ENCODE measurements at places on chromosomes 7 and 10.

DNA sequence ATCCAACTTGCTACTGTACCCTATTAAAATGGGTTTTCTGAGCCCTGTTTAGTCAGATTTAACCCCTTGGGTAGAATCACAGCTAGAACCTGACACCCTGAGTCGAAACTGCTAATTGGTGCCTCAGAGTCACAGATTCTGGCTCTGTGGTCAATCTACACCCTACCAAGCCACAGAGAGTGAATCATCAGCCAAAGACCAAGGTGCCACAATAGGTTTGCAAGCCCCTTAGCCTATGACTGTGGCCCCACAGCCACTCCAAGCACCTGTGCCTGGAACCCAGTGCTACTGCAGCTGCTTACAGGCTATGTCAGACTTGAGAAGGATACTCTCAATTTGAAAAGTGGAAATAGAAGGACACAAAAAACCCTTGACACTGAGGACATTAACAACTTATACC, 202.8 kb upstream of the KCND2 start:
- DNase-seq: no peak

DNA sequence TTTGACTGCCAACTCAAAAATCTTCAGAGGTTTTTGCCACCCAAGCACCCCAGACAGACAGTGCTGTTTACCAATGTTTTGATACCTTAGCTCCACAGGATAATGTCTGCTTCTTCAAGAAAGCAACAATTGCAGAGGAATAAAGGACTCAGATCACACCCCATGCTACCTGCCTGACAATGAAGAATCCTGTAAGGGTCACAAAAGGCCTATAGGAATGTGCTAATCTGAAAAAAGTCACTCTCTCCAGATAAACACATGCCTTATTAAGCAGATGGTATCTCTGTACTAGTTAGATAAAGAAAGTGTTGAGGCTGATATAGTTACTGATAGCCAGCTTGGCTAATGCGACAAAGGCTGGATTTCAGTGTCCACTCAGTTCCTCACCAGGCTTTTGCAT, 1076.7 kb upstream of the SORCS1 start:
- DNase-seq: no peak

GRCh38 chr7:110877016-110877415, 213.9 kb upstream of the LRRN3 start:
- DNase-seq: no peak

- no peak for DNase-seq
Observed at GRCh38 chr7:114711241-114711640, 210.7 kb upstream of the MDFIC start.

DNA sequence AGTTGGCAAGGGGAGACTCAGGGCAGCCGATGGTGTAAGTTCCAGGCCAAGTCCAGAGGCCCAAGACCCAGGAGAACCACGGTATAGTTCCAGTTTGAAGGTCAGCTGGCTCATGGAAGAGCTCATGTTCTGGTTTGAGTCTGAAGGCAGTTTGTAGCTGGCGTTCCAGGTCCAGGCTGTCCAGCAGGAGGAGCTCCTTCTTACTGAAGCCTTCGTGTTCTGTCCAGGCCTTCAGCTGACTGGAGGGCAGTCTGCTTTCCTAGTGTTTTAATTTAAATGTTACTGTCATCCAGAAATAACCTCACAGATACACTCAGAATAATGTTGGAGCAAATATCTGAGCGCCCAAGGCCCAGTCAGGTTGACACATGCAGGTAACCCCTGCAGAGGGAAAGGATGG, 4.2 kb downstream of the SUN1 start:
- DNase-seq: no peak

- DNase-seq: no peak
Observed at GRCh38 chr10:11444531-11445228, 166.8 kb downstream of the USP6NL start.

- no peak for DNase-seq
Observed at GRCh38 chr7:128385988-128386925, 23.5 kb downstream of the IMPDH1 start.

GRCh38 chr7:114956702-114957101, 34.8 kb downstream of the MDFIC start:
- DNase-seq: no peak

DNA sequence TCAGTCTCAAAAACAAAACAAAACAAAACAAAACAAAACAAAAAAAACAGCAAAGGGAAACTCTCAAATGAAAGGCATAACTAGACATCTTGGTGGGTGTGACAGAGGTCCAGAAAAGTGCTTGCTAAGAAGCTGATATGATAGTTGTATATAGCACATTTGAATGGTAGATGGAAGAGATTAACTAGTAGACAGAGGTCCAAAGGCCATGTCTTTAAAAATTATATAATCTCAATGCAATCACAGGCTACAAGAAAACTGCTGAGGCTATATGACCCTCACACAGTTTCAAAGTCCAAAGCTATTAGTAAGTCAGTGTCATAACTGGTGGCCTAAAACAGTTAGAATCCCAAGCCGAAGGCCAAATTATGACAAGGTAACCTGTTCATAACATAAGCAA, 15.6 kb upstream of the CUBN start:
- DNase-seq: no peak

DNA sequence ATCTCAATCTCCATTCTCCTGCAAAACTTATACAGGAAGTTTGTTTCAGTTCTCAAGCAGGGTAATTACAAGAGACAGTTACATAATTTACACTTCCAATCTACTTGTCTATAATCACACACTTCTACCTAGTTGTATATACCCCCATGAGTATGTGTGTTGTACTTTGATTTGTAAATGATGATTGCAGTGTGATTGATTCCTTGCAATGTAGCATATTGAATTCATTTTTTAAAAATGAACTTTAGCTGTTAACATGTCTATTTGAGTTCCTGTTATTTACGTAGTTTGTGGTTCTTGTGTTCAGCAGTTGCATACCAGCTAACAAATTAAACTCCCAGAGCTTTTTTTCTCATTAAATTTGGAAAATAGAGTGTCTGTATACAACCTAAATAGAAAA, 102.5 kb upstream of the SAMD8 start:
- no peak for DNase-seq

GRCh38 chr10:128932071-128932820, 534.8 kb upstream of the MGMT start:
- no peak for DNase-seq

DNA sequence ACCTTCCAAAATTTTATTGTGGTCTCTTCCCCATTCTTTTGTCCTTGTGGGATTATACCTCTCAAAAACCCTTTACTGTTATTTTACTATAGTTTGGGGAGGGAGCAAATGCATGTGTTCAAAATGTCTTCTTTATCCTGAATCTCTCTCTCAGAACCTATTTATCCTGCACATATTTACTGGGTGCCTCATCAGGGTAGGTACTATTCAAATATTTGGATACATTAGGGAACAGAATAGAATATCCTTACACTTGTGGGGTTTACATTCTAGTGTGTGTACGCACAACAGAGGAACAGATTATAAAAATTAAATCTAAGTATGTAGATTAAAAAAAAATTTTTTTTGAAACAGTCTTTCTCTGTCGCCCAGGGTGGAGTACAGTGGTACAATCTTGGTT, 48.6 kb downstream of the SCD start:
- no peak for DNase-seq

GRCh38 chr7:45869426-45869825, 3.5 kb downstream of the CCDC201 start:
- no peak for DNase-seq

- no peak for DNase-seq
Observed at GRCh38 chr7:20030915-20031362, 186.2 kb downstream of the MACC1 start.

DNA sequence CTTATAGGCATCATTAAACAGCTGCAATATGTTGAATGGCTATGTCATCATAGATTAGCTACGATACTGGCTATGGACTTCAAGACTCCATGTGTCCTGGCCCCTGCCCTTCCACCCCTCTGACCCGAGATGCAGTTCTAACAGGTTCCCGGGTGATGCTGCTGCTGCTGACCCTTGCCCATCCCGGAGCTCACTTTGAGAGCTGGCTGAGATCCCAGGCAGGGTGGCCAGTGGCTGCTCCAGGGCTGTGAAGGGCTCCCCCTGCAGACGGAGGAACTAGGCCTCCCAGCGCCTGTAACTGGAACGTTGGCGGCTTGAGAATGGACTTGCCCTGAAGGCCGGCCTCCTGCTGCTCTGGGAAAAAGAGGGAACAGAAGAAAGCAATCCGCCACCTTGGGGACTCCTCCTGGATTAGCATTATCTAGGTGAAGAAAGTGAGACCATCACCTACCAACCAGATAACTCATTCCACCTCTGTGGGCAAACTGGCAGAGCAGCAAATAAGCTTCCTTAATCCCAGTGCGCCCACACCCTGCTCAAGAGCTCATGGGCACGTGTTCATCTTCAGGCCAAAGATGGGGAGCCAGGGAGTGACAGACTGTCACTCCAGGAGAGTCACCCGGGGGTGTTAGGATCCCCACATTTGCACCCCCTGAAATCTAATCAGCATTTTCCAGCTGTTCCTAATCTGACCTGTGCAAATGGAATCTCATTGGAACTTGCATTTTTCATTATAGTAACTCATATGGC, 56.8 kb downstream of the PARP12 start:
- no peak for DNase-seq

DNA sequence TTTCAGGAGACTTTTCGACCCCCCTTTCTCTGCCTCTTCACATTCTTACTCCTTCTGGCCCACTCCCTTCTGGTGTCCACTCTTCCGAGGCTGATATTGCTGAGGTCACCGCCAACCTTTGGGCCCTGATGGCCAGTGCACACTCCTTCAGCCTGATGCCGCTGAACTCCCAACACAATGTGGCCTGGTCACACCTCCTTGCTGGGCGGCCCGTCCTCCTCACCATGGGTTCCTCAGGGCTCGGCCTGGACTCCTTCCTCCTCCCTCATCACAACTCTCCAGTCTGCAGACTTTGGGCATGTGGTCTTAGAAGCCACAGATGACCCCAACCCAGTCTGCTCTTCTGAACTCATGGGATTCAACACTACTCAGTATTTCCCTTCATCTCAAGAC, 583.0 kb upstream of the MGMT start:
- no peak for DNase-seq

DNA sequence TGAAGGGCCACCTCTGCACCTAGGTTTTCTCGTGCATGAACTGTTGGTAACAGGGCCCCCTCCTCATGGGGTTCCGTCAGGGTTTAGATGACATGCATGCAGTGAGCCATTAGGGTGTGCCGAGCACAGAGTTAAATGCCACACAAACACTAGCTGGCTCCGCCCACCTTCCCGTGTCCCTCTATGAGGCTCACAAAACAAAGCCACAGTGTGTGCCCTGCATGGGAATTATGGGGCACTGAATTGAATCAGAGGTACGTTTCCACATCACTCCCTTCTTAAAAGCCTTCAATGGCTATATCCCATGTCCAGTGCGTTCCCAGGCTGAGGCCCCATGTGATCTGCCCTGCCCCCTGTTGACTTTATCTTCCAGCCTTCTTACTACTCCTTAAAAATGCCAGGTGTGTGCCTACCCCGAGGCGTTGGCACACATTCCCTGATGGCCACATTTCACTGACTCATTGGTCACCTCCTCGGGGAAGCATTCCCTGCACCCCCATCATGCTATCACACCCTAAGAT, 35.7 kb downstream of the GSDME start:
- DNase-seq: no peak

DNA sequence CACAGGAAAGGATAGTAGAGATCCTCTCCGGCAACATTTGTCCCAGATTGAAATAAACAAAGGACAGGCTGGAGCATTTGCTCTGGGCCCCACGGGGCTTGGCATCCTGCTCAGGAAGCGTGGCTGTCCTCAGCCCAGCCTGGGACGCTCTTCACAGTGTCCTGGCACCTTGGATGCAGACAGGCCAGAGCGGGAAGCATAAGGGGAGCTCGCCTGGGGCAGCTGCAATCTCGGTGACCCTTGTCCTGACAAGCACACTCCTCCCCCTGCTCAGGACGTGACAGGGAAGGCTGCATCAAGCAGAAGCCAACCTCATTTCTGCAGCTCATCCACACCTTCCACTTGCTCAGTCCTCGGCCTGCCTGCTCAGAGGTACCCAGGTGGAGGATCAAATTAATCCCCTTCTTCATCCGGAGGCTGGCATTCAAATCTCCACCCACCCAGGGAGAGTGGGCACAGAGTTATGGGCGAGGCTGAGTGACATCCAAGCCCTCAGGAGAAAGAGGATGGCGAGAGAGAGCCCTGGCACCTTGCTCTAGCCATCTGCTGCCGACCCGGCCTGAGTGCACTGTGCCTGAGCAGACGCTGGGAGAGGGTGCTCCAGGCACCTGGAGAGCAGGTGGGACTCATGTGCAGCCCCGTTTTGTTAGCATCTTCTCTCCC, 47.6 kb downstream of the ABRAXAS2 start:
- no peak for DNase-seq

GRCh38 chr7:99618726-99619125, 2.0 kb downstream of the ZSCAN25 start:
- DNase-seq: no peak

DNA sequence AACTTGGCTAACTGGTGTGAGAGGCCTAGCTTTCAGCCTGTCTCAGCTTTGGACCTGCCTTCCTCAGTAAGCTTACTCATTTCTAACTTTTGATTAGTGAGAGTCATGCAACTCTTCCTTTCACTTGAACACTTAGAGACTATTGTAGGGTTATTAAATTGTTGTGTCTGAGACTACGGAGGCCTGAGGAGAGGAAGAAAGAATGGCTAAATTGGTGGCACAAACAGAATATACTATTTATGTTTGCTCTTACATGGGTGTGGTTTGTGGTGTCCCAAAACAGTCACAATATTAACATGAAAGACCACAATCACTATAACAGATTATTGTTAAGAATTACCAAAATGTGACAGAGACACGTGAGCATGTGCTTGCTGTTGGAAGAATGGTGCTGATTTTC, 82.1 kb downstream of the TRIM24 start:
- no peak for DNase-seq

DNA sequence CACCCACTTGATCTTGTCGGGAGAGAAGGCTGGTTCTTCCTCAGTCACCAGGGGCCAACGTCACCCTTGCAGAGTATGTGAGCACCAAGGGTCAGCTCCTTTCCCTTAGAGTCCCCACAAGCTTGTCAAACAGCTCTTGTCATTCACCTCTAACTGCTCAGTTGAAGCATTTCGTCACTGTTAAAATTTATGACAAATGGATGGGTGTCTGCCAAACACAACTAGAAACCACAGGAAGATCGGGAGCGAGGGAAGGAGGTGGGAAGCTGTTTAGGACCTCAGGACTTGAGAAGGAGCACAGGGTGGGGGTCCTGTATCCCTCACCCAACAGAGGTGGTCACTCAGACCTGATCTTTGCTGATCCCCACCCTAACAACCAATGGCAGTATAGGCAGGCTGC, 373.3 kb upstream of the IGFBP3 start:
- DNase-seq: no peak
